Stimulated activated CD4-positive, alpha-beta T cell treated with anti-CD3 and anti-CD28 coated beads, Interleukin-15, amount 100 ng/mL, for 48 hours (primary cell): ENCODE measurements at places on chromosomes 16 and 17.

GRCh38 chr16:12920739-12921138, 19.3 kb downstream of the SHISA9 start:
- DNase-seq: no peak

DNA sequence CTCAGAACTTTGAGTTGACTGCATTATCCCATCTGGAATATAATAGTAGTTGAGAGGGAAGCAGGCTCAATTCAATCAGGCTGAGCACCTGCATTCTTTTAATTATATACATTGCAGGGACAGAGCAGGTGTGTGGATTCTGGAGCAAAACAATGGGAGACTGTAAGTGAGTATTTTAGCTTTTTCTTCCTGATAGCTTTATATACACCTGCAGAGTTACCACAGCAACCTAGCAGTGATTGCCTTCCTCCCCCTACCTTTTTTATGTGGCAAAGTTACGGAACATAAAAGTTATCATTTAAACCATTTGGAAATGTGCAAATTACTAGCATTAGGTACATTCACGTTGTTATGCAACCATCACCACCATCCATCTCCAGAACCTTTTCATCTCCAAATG, 25.4 kb upstream of the RHOT1 start:
- DNase-seq: no peak

- no peak for DNase-seq
Observed at GRCh38 chr16:80120899-80121521, 419.8 kb upstream of the DYNLRB2 start.

GRCh38 chr16:52696126-52696525, 149.2 kb upstream of the TOX3 start:
- DNase-seq: no peak

- no peak for DNase-seq
Observed at GRCh38 chr16:27083861-27084261, 17.1 kb downstream of the C16orf82 start.

GRCh38 chr17:4587803-4588202, 3.5 kb downstream of the SMTNL2 start:
- no peak for DNase-seq

DNA sequence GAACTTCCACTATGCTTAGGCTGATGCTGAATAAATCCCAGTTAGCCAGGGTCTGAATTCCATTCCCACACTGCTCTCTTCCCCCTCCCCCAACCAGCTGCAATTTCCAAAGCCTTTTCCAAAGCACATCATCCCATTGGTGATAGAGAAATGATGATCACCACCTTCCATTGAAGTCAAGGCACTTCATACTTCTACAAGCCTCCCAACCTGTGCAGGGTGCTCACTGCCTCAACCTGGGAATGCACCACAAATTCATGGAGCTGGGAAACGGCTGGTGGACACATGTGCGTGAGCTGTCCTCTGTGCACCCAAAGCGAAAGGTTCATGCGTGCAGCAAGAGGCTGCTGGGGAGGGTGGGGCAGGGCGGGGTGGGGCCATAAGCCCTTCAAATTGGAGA, 302.7 kb upstream of the IRX3 start:
- no peak for DNase-seq

GRCh38 chr16:89237733-89238132, 20.2 kb downstream of the ZNF778 start:
- no peak for DNase-seq

DNA sequence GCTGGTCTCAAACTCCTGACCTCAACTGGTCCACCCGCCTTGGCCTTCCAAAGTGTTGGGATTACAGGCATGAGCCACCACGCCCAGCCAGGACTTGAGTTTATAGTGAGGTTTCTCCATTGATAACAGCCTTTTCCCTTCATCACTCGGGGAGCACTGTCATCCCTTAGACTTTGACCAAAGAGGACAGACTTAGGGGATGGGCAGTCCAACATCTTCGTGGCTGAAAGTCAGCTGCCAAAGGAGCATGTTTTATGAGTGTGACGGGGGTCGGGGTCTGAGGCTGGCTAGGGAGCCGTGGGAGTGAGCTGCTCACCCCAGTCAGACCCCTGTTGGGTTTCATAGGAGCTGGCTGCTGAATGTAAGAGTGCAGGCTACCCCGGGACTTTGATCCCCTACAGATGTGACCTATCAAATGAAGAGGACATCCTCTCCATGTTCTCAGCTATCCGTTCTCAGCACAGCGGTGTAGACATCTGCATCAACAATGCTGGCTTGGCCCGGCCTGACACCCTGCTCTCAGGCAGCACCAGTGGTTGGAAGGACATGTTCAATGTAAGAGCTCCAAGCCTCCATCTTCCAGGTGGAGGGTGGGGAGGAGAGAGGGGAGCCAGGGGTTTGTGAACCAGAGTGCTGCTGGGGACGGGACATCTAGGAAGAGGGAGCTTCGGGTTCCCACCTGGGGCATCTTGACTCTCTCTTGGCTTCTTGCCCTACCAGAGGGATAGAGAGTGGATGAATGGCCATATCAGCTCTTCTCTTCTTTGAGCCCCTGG, 3.1 kb downstream of the DHRS11 start:
- DNase-seq: no peak

GRCh38 chr17:45648642-45649041, 135.5 kb upstream of the CRHR1 start:
- DNase-seq: no peak

GRCh38 chr17:77842528-77843147, 115.9 kb upstream of the TNRC6C start:
- DNase-seq: no peak

- DNase-seq: peak; percentile 51
Observed at GRCh38 chr16:85947230-85948137, 48.5 kb downstream of the IRF8 start.

DNA sequence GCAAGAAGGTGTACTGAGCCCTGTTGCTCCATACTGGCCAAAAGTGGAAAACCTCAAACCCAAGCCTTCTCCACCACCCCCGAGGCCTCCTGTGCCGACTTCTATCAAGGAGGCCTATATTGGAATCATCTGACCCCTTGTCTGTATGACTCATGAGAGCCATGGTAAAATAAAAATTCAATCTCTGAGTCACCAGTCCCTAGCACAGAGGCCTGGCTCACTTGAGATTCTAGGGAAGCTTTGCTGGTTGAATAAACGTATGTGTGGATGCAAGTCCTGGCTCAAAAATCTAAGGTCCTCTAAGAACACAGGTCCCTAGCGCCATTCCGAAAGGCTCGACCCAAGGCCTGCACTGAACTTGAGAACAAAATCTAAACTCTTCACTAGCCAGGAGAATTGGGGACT, 15.0 kb downstream of the NSMCE1 start:
- no peak for DNase-seq

- no peak for DNase-seq
Observed at GRCh38 chr17:29341726-29342125, 47.8 kb upstream of the NUFIP2 start.

DNA sequence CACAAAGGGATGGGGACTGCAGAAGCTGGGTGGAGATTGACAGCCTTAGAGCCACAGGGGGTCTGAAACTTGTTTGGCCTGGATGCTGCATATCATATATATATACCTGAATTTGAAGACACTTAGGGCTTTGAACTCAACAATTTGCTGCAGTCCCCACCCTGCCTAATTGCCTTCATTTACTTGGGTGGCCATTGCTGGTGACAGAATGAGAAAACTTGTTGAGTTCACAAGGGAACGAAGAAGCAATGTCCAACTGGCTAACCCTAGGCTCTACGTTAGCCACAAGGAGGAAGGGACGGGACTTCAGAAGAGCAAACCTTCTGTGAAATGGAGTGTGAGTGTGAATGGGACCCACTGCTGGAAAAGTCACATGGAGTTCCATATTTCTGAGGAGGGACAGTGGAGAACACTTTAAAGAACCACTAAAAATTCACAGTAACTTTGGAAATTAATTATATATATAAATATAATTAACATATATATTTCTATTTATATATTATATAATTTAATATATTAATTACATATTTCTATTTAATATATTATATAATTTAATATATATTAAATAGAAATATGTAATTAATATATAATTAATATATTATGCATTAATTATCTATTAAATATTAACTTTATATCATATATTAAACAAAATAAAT, 215.3 kb upstream of the SOX9 start:
- DNase-seq: no peak

DNA sequence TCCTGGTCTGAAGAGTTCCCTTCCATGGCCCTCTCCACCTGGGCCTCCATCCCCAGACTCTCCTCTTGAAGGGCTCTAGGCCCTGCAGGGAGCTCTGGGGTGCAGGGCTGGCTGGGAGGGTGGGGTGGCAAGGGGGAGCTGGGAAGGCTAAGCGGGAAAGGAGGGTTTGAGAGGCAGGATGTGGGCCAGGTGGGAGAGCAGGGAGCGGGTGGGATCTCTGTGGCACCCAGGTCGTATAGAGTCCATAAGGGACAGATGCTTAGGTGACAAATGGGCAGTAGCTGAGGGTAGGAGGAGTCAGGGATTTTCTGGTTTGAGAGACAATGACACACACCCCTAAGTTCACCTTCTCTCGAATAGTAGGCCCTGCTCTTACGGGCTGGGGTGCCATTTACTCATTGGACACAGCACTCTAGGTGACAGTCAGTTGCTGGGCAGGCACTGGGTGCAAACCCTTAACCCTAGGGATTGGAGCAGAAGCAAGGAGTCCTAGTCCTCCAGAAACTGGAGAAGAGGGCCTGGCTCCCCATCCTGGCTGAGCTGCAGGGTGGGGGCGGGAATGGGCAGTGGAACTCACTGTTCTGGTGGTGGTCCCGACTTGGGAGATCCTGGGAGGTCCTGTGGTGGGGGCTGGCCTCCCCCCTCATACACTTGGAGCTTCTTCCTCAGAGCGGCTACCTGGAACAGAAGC, 15.3 kb downstream of the KIF18B start:
- no peak for DNase-seq

DNA sequence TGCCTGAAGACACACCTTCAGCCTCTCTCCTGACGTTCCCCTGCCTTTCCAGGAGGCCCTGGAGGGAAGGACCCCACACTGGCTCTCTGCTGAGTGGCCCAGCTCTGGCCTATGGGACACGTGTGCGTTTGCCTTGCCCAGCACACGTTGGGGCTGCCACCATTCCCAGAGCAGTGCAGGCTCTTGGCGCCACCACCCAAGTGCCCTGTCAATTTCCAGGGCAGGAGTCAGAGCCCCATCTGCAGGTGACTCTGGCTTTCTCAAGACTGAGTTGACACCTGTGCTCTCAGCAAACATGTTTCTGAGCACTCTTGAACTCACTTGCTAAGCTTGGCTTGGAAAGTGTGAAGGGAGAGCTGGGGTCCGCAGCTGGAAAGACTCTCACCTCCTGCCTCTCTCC, 4.7 kb upstream of the IRF8 start:
- no peak for DNase-seq

DNA sequence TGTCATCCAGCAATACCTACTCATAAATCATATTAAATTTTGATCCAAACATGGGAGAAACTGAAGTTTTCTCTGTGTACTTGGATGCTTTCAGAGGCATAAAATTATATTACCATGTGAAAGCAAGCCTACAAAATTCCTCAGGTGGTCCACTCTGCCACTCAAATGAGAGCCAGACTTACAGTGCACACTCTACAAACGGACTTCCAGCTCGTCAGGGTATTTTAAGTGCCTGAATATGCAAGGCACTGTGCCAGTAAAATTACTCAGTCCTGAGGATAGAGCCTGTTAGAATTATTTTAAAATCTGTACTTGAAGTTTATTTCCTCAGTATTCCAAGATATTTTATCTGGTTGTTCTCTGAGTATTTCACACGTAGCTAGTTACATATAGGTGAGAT, 54.5 kb downstream of the TENT4B start:
- no peak for DNase-seq

GRCh38 chr17:71649941-71650350, 470.9 kb upstream of the SOX9 start:
- DNase-seq: no peak

DNA sequence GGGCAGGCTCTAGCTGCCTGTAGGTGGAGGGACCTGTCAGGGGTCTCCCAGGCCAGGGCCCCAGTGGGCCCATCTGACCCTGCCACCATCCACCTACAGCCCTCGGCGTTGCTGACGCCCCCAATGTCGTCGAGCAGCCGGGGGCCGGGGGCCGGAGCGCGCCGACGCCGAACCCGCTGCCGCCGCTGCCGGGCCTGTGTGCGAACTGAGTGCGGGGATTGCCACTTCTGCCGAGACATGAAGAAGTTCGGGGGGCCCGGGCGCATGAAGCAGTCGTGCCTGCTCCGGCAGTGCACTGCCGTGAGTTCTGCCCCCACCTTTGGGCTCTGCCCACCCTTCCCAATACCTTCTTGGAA, 2.2 kb downstream of the FBXL19 start:
- DNase-seq: no peak

DNA sequence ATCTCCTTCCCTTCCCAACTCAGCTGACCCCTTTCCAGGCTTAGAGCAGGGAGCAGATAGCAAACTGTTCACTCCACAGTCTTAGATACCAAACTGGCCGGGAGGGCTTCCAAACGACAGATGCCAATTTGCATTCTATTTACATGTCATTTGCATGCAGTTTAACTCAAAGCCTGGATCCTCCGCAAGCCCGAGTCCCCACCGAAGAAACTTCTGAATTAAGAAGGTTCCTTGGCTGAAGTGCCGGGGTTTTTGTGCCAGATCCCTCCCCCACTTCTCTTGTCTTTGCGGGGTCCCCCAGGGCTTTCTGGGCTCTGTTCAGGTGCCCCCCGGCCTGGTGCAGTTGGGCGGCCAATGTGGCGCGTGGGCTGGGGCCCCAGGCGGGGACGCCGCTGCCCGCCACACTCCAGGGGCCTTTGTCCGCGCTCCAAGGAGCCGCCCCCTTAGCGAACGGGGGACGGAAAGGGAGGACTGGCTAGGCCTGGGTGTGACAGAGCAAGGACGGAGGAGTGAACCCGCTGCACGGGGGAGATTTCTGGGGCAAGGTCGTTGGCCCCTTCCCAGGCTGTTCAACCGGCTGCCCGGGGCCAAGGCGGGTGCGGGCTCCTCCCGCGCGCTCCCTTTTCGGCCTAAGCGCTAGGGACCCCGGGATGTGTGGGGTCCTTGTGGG, 1.2 kb downstream of the GPRC5B start:
- no peak for DNase-seq

- no peak for DNase-seq
Observed at GRCh38 chr16:2090777-2091546, 43.2 kb downstream of the TSC2 start.

DNA sequence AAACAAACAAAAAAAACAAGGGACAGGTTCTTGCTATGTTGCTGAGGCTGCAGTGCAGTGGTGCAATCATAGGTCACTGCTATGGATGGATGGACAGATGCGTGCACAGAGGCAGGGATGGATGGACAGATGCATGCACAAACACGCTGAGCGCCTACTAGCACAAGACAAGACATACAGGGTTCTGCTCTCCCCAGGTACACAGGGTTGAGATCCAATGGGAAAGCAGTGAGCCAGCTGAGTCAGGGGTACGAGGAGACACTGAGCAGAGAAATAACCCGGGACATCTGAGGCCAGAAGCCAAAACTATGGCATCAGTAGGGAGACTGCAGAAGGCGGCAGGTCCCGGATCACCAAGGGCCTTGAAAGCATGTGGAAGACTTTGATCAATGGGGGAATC, 6.2 kb downstream of the IL32 start:
- DNase-seq: no peak

DNA sequence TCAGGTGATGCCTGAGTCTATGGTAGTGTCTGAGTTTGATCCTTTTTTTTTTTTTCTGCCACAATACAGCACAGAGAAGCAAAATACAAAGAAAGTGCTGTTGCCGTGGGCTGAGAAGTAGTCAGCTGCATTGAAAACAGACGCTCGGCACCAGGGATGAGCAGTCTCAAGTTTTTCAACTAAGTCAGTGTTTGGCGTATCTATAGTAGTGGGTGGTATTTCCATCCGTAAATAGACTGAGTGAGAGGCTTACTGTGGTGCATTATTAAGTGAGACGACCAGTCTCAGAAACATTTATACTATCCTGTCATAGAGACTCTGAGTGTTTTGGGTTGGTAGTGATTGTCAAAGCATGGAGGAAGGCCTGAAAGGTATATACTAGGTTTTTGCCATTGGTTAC, 221.3 kb downstream of the SNX29 start:
- no peak for DNase-seq
